ENCODE measurements at places on chromosomes 7 and 10. TPM values are rescaled to one million over a fixed set of nuclear protein-coding genes. Genes with fewer than 3 reads are reported as not detected.

GRCh38 chr7:139488810-139489209, 5.3 kb upstream of the KLRG2 start:
- no peak for DNase-seq
- H3K4me1 ChIP-seq, result peaks cover 3% of the 10 kb centered on the region
- H3K27me3 ChIP-seq, result no peaks in the 10 kb centered on the region
- no peak overlapping the region for H3K4me3 ChIP-seq
- no peak overlapping the region for H3K27ac ChIP-seq
- H3K36me3 ChIP-seq, result no peaks in the 10 kb centered on the region

The FZD8 gene
- 18.6 TPM for total RNA-seq

GRCh38 chr7:27096768-27097514, 1.1 kb upstream of the HOXA1 start:
- peak; percentile 88 for DNase-seq
- H3K4me1 ChIP-seq, result peaks cover 33% of the 10 kb centered on the region
- no peaks in the 10 kb centered on the region for H3K36me3 ChIP-seq
- peaks cover under 1% of the 10 kb centered on the region for H3K27me3 ChIP-seq

The HOXA3 gene
- 1.9 TPM for total RNA-seq

GRCh38 chr10:132689721-132690360, 96.1 kb downstream of the NKX6-2 start:
- H3K36me3 ChIP-seq, result peaks cover 13% of the 10 kb centered on the region
- no peak overlapping the region for H3K4me3 ChIP-seq
- peaks cover 3% of the 10 kb centered on the region for H3K4me1 ChIP-seq
- no peak overlapping the region for H3K27ac ChIP-seq

- no peak for DNase-seq
- H3K27ac ChIP-seq, result no peak overlapping the region
- no peak overlapping the region for H3K4me3 ChIP-seq
- H3K4me1 ChIP-seq, result no peaks in the 10 kb centered on the region
These were observed 458.8 kb downstream of the RPS24 start for GRCh38 chr10:78492424-78492823.

The TFPI2 gene
- 3.8 TPM for total RNA-seq

DNA sequence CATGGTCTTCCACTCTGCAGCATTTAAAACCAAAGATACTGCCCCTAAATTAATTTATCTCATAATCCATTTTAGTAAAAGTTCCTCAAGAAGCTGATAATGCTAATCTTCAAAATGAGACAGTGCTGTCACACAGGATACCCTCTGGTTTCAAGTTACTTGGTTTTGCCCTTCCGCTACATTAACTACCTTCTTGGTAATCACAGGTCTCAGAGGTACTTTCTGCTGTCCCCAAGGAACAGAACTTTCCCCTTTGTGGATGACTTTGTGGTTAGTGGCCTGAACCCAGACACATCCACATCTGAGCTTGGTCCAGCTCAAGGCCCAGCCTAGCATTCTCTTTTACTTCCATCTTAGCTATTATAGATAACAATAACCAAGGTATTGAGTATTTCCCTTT, 88.8 kb upstream of the TMEM26 start:
- no peak overlapping the region for H3K4me3 ChIP-seq
- no peak for DNase-seq
- no peaks in the 10 kb centered on the region for H3K4me1 ChIP-seq
- no peak overlapping the region for H3K27ac ChIP-seq

GRCh38 chr10:132551093-132551807, 13.7 kb downstream of the INPP5A start:
- H3K4me1 ChIP-seq, result peaks cover 46% of the 10 kb centered on the region
- no peaks in the 10 kb centered on the region for H3K27me3 ChIP-seq
- H3K27ac ChIP-seq, result peak overlapping the region; percentile 90
- no peak overlapping the region for H3K4me3 ChIP-seq

Data from spleen (tissue), 13 donors.